ENCODE measurements at places on chromosomes 7 and 10.

GRCh38 chr10:100829933-100830727 is 82.6 kb upstream of the SLF2 start:
- DNase-seq: no peak

DNA sequence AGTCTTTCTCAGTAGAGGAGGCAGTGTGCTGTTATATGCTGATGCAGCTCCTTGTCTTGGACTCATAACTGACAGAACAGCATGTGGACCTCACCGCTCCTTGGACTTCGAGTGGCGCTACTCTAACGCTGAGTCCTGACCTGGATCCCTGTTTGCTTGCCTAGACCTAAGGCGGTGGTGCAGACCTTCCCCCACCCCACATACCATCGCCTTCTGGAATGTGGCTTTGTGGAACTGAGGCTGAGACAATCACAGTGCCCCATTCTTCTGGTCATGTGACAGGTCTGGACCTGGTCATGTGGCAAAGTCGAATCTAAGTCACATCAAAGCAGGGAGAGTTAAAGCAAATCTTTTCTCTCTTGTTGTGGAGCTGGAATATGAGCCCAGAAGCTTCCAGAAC is 190.7 kb upstream of the MKI67 start:
- DNase-seq: no peak

DNA sequence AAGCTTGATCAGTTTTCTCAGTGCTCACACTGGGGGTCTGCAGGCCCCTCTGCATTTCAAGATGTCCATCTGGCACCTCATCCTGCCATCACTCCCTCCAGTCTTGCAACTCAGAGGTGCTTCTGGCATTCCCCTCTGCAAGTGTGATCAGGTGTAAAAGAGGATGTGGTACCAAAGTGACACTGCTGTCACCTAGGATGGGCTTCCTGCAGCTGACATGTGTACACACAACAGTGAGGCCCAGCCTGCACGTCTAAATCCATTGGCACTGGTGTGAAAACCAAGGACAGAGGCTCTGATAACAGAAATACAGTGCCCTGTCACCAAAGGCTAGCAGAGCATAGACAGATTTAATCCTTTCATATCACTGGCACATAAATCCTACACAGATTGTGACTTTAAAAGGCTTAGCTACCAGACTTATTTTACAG is 162.5 kb upstream of the CELF2 start:
- no peak for DNase-seq

DNA sequence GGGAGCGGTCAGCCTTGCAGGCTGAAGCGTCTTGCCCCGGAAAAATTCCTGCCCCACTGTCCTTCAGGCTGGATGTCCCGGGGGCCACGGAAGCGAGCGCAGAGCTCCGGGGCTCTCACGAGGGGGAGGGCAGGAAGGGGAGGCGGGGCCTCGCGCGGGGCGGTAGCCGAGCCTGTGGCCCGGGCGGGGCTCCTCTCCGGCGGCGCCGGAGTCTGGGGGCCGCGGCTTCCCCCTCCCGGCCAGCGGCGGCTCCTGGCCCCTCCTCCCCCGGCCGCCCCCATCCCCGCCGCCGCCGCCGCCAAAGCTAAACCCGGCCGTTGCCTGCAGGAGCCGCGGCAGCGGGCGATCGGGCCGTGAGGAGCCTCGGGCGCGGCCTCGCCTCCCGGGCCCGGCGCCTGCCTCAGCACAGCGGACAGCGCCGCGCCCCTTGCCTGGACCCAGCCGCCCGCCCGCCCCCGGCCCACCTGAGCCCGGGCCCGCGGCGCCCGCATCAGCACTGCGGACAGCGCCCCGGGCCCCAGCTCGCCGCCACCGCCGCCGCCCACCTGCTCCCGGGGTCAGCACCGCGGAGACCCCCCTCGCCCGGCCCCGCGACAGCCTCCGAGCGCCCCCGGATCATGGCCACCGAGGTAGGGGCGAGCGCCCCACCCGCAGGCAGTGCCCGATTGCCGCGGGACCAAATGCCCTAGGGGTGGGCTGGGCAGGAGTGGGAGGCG is at the start of gene GOLGA7B:
Gene GOLGA7B (plus strand): TSS at position 157 of the 716 bp plus-strand sequence. CDS start 461 bp downstream, at position 618.
- peak; percentile 7 for DNase-seq

DNA sequence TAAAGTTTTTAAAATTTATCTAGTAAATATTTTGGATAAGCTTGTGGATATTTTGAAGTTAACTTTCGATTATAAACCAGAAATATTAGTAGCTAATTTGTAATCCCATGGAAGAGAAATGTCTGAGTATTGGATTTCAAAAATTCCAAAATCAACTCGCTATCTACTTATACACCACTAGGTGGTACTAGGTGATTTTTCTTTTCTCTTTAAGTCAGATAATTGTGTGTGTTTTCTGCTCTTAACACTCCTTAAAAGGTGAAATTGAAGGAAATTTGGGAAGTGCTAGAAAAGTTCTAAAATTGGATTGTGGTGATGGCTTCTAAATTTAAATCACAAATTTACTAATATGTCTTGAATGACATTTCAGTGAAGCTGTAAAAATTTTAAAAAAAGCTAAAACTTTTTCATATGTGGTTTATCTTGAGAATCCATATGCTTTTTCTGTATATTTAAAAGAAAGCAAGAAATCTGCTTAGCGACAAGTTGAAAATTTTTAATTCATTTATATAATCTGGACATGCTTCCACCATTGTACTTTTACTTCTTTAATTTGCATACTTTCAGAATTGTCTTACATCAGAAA is 90.2 kb downstream of the IPMK start:
- DNase-seq: peak; percentile 47

DNA sequence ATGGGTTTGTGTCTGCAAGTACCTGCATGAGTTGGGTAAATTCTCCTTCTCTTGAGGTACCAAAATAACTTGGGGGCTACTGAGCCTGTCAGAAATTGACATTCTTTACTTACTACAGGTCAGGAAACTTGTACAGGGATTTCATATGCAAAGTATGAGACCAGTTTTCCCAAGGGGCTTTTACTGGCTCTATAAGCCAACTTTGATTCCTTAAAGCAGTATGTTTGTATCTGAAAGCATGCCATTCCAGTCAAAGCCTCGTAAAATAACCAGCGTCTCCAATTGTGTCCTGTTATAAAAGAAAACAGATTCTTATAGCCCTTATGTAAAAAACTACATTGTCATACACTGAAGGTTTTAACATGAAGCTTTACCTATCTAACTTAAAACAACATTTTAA is 90.2 kb downstream of the ZNF467 start:
- DNase-seq: no peak

DNA sequence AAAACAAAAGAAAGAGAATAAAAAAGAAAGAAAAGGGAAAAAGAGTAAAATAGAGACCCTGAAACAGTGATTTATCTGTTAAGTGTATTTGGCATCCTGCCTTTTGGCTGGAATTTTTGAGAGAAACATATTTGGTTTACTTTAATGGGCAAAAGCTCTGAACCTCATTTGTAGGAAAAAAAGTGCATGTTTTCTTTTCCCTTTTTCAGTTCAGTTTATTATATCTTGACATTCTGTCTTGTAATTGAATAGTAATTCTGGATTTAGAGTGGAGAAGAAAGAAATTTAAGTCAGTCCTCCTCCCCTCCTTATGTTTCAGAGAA is 69.5 kb downstream of the ARID5B start:
- peak; percentile 22 for DNase-seq

DNA sequence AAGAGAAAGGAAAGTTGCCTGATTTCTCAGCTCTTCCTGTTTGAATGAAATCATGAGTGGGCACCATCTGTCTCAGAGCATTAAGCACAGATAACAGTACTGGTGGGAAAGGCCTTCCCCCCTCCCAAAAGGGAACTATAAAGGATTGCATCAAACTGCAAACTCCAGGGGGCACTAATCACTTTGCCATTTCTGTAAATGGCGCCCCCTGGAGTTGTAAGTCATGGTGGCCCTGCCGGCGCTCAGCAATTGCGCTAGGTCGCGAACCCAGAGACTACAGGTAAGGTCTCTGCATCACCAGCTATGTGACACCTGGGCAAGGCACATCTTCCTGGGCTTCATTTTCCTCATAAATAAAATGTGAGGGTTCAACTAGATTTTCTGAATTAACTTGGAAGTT is 11.1 kb downstream of the LRRC4 start:
- DNase-seq: no peak

- peak; percentile 95 for DNase-seq
Observed at GRCh38 chr10:70191972-70192305, 21.6 kb upstream of the SAR1A start.

DNA sequence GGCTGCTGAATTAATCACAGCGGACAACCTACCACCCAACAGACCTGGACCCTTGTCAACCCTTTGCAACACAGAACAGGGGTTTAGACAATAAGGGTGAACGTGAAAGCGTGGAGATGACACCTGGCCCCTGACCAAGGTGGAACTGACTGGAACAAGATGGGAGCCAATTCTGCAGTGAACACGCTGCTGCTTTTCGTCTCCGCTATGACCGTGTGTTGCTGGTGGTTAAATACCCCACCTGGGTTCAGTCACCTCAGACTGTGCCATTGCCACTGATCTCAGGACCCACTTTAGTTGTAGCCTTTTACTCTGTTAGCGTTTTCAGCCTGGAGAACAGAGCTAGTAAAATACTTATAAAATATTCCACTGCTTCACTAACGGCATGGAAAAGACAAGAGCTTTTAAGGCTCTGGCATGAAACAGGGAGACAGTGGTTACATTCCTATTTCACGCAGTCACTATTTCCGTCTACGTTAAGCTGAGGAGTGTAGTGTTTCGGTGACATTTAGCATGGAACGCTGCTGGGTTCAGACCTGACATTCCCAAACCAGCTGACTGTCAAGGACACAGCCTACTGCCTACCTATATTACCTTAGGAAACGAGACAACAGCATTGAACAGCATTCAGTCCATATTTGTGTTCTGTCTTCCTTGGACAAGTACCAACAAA is 119.5 kb upstream of the PRSS1 start:
- DNase-seq: peak; percentile 61

DNA sequence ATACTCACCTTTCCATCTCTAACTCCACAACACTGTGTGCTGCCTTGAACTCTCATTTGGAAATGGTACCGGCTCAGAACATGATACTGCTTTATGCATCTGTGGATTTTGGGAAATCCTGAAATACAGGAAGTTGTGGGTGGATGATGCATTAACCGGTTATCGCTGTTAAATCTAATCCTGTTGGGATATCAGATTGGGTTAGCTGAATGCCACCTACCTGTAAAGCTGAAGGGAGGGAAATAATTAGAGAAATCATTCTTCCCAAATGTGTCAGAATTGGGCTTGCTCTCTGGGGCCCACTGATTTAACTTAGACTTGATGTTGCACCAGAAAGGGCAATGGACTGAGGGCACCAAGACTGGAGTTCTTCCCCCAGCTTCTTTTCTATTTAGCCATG is 54.0 kb downstream of the CH25H start:
- no peak for DNase-seq
